Large intestine (tissue), 12 donors: ENCODE measurements at places on chromosomes 5 and 9. TPM values are rescaled to one million over a fixed set of nuclear protein-coding genes. Genes with fewer than 3 reads are reported as not detected.

- DNase-seq, result peak; percentile 81
Observed at GRCh38 chr5:145944328-145944727, 8.0 kb downstream of the SH3RF2 start.

DNA sequence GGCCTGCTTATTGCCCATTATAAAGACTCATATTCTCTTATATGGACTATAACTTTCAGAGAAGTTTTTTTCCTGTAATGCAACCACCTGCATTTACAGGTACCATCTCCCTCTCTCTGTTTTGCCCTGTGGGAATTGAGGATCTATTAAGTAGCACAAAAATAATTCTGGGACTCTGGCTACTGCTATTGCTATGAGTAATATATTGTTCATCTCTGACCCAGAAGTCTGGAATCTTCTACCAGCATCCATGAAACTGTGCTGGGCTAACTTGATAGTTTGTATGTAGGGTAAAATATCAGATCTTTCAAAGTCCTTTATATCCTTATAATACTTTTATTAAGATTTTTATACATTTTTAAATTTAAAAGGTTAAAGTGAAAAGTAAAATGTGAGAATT, 607.2 kb downstream of the EFNA5 start:
- no peak for DNase-seq

DNA sequence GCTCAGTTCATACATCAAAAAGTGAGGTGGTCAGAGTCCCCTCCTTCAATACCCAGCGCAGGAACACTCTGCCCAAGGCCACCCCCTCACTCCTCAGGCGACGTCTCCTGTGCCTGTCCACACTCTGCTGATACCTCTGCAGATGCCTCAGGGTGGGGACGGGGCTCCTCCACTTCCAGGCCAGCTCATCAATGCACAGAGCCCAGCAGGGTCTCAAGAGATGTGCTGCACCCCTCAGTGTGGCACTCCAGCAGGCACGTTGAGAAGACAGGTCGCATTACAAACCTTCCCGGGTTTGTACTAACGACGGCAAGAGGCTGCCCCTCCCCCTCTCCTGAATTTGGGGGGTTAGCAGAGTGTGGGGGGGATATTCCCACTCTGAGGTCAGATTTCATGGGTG, 128.5 kb downstream of the ZNF354C start:
- DNase-seq, result no peak

The LCP2 gene
- 15.6 TPM for polyA plus RNA-seq
